ENCODE measurements at places on chromosomes 5 and 9.

- no peak for DNase-seq
Observed at GRCh38 chr9:80699511-80699998, 989.8 kb downstream of the TLE1 start.

- DNase-seq, result no peak
Observed at GRCh38 chr9:90059436-90059835, 454.6 kb downstream of the GADD45G start.

DNA sequence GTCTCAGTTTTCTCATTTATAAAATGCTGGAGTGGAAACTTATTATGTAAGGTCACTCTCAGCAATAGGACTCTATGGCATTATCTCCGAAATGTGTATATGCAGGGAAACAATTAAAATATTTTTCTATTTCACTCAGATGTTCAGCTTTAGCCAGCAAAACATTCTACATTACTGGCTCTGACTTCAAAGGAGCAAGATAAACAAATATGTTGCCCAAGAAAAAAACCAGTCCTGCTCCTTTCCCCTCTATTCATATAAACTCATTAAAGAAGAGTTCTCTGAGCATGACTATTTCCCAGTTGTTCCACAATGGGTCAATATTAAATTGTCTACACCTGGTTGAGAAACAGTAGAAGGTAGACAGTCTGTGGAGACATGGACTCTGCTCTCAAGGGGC is 155.0 kb downstream of the NPR3 start:
- no peak for DNase-seq

DNA sequence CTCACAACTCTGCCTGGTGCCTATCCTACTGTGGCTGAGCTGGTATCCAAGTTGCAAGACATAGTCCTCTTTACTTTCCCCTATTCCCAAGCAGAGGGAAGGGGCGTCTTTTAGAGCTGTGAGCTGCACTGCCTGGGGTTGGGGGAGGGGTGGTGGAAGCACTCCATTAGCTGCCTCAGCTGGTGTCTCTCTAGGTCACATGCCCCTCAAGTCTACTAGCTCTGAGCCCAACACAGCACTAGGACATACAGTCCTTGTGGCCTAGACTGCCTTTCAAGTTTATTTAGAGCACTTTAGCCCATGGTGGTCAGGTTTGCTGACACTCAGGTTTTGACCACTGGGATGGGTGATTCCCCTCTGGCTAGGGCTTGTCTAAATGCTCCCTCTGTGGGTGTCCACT is 54.7 kb downstream of the SREK1 start:
- no peak for DNase-seq

GRCh38 chr5:80865551-80865950 is 94.6 kb upstream of the RASGRF2 start:
- DNase-seq, result no peak

- no peak for DNase-seq
Observed at GRCh38 chr9:113315231-113315630, 12.1 kb upstream of the RNF183 start.

GRCh38 chr9:11257992-11258391 is 645.2 kb upstream of the PTPRD start:
- no peak for DNase-seq

DNA sequence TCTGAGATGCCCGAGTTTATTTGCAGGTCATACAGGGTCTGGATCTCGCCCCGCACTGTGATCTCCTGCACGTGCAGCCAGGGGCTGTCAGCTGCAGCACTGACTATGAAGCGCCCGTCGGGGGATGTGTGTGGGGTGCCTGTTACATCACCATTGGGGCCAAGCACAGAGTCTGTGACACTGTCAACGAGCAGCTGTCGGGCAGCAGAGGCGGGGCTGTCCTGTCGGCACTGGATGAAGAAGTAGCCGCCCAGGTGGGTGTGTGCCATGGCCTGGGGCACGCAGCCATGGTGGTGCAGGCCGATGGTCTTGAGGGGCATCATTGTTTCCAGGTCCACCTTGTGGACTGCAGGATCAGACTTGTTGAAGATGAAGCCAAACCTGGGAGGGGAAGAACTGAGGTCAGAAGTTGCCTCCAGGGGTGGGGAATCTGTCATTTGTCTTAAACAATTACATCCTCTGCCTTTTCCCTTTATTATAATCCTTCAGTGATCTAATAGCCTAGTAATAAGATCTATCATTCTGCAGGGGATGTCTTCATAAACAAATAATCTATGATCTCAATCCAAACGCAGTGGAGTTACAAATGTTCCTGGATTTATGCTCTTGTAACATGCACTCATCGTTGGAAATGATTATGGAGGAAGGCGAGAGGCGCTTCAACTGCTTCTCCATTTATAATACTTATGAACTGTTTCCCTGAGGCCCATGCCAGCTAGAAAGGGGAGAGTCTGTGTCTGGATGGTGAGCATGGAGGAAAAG is 147.8 kb downstream of the HSPA4 start:
- DNase-seq, result no peak

- DNase-seq, result no peak
Observed at GRCh38 chr9:130624154-130624553, 40.2 kb upstream of the PRDM12 start.

GRCh38 chr5:168404365-168404764 is 81.9 kb upstream of the RARS1 start:
- no peak for DNase-seq

- no peak for DNase-seq
Observed at GRCh38 chr9:92385953-92386352, 18.4 kb downstream of the OGN start.
